CD4-positive, alpha-beta T cell (primary cell): ENCODE measurements at places on chromosomes 11 and 22.

DNA sequence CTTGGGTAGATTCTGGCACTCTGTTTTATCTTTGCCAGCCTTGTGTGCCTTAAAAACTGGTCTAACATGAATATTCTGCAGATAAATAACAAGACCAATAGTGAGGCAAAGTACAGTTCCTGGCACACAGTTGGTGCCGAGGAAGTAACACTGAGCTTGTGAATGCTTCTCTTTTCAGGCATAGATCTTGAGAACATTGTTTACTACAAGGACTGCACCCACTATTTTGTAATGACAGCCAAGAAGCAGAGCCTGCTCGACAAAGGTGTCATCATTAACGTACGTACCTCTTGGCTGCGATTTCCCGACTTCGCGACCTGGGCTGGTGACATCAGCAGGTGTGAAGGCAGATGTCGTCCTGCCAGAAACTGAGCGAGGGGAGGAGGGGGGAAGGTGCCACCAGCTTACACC lies 105.7 kb downstream of the MICAL2 start:
- DNase-seq, result no peak

GRCh38 chr11:86917589-86917988 lies 37.6 kb downstream of the FZD4 start:
- no peak for DNase-seq

GRCh38 chr11:30789270-30789669 lies 203.1 kb upstream of the MPPED2 start:
- no peak for DNase-seq

- no peak for DNase-seq
Observed at GRCh38 chr11:43396617-43397016, 37.9 kb downstream of the TTC17 start.

DNA sequence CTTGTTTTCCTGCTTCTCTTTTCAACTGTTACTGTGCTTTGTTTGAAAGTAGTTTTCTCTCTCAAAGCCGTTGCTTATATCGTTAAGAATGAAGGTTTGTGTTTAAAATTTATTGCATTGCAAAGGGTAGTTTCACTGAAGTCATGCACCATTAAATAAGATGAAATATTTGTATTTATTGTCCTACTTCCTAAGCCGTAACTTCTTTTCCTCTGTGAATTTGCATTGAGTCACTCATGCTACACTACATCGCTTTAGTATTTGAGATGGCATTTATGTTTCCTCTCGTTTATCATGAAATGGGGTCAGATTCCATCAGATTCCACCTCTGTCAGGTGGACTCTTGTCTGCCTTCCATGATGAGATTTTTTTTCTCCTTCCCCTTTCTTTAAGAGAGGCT lies 65.8 kb upstream of the RASSF10 start:
- no peak for DNase-seq

GRCh38 chr11:121194731-121195596 lies 93.9 kb downstream of the TECTA start:
- peak; percentile 5 for DNase-seq

DNA sequence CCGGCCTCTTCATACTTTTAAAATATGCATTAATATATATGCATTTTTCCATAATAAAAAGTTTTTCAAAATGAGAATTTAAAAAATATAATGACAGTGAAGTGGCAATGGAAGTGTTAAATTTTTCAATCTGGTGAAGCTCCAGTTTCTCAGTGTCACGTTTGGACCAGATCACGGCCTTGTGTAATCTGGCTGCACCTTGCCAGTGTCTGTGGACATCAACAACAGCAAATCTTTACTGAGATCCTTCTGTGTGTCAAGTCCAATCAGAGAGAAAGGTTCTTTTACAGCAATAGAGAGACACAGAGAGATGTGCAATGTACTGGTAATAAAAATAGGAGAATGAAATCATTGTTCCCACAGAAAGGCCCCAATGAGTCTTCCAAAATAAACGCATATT lies 49.8 kb upstream of the PAK1 start:
- DNase-seq, result no peak

DNA sequence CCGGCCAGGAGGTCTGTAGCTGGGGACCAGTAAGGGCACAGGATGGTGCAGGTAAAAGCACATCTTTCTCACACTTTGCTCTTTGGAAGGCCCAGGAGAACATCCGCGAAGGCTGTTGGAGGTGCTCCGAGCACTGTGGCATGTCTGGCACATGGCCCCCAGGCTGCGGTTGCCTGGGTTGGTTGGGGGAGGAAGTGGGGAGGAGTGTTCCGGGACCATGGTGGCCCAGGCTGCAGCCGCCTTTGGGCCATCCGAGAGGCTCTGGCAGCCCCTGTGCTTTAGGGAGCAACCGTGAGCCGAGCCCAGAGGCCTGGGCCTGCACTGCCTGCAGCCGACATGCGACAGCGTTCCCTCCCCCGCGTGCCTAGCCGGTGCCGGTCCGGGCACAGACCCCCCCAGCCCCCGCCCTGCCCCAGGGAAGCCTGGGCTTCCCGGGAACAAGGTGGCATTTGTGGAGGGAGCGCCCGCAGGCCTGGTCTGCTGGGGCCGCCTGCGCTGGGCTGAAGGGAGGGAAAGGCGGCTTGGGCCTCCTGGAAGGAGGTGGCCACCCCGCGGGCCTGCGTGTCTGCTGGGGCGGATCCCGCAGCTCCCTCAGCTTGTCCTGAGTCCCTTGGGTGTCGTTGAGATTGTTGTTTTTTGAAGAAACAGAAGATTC lies 57.9 kb downstream of the GRAMD4 start:
- DNase-seq, result no peak

DNA sequence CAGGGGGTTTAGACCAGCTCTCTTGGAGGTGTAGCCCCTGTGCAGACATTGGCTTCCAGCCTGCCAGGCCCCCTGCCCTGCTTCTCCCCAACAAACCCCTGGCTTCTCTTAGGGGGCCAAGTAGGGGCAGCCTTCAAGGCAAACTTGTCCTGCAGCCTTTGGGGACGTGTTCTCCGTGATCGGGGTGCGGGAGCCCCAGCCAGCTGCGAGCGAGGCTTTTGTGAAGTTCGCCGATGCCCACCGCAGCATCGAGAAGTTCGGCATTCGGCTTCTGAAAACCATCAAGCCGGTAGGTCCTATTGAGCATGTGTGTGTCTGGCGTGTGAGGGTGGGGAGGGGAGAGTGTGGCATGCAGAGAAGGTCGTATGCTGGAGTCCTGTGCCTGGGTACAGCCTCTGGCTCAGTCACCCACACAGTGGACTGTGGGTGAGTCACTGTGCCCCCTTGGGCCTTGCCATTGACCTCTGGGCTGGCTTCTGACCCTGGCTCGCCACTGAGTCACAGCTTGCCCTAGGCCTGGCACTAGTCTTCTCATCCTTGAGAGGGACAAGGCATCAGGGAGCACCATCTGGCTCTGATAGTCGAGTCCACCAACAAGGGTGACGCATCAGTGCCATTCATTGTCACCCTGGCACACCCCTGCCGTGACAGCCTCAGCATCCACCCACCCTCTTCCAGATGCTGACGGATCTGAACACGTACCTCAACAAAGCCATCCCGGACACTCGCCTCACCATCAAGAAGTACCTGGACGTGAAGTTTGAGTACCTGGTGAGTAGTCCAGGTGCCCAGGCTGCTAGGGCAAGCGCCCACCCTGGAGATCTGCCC lies 11.4 kb downstream of the SLC16A8 start:
- no peak for DNase-seq

GRCh38 chr11:129768356-129768755 lies 47.3 kb upstream of the TMEM45B start:
- no peak for DNase-seq
